ENCODE measurements at places on chromosomes 13 and 19.

DNA sequence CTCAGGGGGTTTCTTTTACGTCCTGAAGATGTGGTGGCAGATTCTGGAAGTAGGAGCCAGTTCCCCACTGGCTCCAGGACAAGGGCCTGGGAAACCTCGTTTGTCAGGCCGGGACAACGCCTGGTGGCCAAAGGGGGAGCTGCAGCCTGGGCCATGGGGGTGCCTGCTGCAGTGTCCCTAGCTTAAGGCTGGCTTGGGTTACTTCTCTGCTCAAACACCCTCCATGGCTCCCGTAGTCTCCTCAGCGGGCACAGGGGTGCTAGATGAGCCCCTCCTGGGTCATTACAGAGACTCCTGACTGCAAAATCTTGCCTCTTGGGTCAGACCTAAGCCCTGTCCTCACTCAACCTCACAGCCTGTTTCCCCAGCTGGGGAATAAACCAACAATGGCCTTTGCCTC lies 14.7 kb downstream of the CILP2 start:
- DNase-seq = no peak

DNA sequence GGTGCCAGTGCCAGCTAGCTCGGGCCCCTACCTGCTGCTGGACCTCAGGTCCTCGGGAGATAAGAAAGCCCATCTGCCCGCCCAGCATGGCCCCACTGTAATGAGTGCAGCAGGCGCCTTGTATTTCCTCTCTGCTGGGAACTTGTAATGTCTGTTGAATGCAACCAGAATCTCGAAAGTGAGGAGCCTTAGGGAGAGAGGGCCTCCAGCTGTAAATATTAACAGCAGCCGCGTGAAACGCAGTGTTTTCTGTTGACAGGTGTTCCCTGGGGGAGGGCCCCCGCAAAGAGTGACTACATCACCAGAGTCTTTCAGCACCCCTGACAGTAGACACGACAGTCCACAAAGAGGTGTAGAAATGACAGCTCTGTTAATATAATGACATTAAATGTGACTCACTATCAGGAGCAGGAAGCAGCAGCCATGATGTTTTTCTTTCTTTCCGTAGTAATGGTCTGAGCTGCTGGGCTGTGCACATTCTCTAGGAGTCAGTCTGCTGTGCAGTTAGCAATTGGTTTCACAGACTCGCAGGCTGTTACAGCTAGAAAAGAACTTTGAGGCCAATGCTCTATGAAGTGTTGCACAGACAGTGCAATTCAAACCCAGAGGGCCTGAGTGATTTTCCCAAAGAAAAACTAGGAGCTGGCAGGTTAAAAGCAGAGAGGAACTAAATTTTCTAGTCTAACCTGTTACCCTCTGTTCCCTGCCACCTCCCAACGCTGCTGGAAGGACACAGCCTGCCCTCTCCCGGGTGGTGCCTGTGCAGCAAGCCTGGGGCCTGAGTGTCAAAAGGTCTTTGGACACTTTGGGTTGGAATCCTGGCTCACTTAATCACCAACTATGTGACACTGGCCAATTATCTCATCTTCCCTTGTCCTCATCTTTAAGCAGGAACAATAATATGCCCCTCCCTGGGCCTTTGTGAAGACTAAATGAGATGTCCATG lies 58.6 kb upstream of the WASF3 start:
- DNase-seq = no peak

- DNase-seq = peak; percentile 62
Observed at GRCh38 chr19:44723952-44724319, 24.6 kb upstream of the BCL3 start.

DNA sequence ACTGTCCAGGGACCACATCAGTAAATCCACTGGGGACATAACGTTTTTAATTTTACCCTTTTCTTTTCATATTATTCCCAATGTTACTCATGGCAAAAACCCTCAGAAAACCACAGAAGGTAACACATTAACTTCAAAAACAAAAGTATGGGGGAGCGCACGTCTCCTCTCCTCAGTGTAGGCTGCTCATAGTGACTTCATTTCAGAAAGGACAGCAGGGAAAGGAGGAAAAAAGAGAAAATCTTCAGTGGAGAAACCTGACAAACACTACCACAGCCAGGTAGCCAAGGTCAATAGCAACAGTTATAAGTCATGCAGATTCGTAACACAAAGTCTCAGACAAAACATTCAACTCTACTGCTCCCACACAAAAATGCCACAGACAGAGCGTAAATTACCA lies 21.4 kb downstream of the DZIP1 start:
- DNase-seq = no peak

- DNase-seq = no peak
Observed at GRCh38 chr19:11257846-11258380, 4.4 kb downstream of the DOCK6 start.

DNA sequence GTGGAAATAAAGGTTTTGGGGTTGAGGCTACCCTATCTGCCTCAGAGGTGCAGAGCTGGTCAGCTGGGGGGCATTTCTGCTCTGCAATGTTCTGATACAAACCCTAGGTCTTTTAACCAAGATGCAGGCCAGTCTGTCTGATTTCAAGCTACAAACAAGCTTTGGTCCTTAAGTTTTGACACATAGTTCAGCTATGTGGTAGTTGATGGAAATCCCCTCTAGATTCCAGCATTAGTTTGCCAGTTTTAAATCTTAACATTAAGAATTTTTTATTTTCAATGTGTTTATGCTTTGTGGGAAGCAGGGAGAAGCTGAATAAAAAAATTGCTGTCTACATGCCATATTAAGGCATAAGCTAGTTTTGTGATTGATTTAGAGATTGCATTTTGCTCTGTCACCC lies 225.7 kb downstream of the LMO7 start:
- DNase-seq = no peak

GRCh38 chr13:97165502-97166425 lies 56.4 kb upstream of the MBNL2 start:
- DNase-seq = no peak
